T-helper 2 cell treated with Interferon-gamma antibody and Interleukin-4, amounts not matched to agents 5 μg/mL and 100 μg/mL, for 36 hours (primary cell): ENCODE measurements at places on chromosomes 7 and 10.

DNA sequence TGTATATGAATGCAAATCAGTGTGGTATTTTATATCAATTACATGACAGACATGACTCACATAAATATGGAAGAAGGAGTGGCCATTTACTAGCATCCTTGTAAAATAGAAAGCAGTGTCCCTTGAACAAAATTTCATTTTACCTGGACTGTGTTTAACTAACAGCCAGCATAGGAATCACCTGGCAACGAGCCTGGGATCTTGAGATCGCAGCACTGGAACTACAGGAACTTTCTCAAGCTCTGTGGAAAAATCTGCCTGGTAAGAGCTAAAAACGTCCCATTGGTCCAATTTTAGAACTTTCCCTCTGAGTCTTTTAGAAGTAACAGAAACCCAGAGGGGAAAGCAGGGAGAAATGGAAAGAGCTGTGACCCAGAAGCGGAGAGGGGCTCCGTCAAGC is 68.9 kb upstream of the AMPH start:
- no peaks in the 10 kb centered on the region for H3K27me3 ChIP-seq
- no peaks in the 10 kb centered on the region for H3K4me1 ChIP-seq
- no peak overlapping the region for H3K4me3 ChIP-seq
- H3K36me3 ChIP-seq: no peaks in the 10 kb centered on the region

GRCh38 chr7:148882841-148883265 is 1.2 kb downstream of the EZH2 start:
- H3K27ac ChIP-seq: peak overlapping the region; percentile 95
- H3K4me1 ChIP-seq: peaks cover 36% of the 10 kb centered on the region
- H3K4me3 ChIP-seq: peak overlapping the region; percentile 97
- no peak for DNase-seq
- H3K36me3 ChIP-seq: peaks cover 18% of the 10 kb centered on the region

DNA sequence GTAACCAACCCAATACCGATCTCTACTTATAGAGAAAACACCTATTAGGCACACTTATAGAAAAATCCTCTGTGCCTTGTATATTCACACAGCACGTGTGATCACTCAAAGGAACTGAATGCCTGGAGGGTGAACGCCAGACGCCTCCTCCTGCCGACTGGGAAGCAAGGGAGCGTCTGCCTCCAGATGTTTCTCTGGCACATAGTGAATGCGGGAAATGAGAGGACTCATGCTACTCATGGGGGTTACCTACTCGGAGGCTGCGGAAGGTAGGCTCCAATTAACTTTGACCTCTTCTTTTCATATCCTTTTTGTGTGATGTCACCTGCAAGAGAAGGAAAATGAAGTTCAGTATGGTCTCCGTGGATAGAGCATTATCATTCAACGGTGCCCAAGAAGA is 203.3 kb downstream of the DIP2C start:
- H3K36me3 ChIP-seq: peaks cover 2% of the 10 kb centered on the region
- no peak for DNase-seq
- peak overlapping the region; percentile 84 for H3K27ac ChIP-seq

DNA sequence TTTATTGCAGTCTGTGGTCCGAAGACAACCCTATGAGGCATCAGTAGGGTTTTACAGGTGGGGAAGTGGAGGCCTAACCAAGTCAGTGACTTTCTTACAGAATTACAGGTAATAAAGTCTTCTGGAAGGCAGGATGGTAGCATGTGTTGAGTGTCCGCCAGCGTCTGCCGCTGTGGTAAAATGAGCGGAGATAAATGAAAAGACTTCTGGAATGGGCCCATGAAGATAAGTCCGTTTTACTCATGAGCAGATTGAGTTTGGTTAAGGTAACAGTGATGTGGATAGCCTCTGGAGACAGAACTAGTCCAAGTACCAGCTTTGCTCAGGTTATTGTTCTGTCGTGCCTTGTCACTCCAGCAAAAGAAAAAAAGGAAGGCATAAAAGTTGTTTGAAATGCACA is 966 bp downstream of the FBH1 start:
- H3K27me3 ChIP-seq: no peaks in the 10 kb centered on the region
- no peak for DNase-seq
- H3K36me3 ChIP-seq: peaks cover 22% of the 10 kb centered on the region
- H3K4me3 ChIP-seq: peak overlapping the region; percentile 93
- H3K27ac ChIP-seq: peak overlapping the region; percentile 83

- H3K4me3 ChIP-seq: no peak overlapping the region
- H3K4me1 ChIP-seq: peaks cover 7% of the 10 kb centered on the region
- H3K27me3 ChIP-seq: peaks cover 33% of the 10 kb centered on the region
These were observed 117.9 kb upstream of the COL1A2 start for GRCh38 chr7:94276795-94277194.

DNA sequence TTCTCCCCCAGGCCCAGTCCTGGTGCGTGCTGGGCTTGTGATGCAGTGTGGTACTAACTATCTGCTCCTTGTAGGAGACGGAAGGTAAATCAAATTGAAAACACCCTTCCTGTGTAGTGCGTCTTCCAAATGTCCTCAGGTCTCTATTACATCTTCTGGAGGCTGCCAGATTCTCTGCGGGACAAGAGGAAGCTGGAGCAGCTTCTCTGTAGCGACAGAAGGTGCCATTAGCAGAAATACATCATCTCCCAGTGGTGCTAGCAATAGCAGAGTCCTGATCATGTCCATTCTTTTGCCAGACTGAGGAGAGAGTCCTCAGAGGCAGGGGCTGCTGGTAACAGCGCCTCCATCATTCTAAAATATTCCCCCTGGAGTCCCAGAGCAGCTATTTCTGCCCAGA is 675.2 kb downstream of the LRMDA start:
- H3K4me3 ChIP-seq: no peak overlapping the region
- H3K36me3 ChIP-seq: no peaks in the 10 kb centered on the region
- no peak for DNase-seq
- no peaks in the 10 kb centered on the region for H3K4me1 ChIP-seq
- H3K27ac ChIP-seq: no peak overlapping the region
- H3K27me3 ChIP-seq: no peaks in the 10 kb centered on the region

DNA sequence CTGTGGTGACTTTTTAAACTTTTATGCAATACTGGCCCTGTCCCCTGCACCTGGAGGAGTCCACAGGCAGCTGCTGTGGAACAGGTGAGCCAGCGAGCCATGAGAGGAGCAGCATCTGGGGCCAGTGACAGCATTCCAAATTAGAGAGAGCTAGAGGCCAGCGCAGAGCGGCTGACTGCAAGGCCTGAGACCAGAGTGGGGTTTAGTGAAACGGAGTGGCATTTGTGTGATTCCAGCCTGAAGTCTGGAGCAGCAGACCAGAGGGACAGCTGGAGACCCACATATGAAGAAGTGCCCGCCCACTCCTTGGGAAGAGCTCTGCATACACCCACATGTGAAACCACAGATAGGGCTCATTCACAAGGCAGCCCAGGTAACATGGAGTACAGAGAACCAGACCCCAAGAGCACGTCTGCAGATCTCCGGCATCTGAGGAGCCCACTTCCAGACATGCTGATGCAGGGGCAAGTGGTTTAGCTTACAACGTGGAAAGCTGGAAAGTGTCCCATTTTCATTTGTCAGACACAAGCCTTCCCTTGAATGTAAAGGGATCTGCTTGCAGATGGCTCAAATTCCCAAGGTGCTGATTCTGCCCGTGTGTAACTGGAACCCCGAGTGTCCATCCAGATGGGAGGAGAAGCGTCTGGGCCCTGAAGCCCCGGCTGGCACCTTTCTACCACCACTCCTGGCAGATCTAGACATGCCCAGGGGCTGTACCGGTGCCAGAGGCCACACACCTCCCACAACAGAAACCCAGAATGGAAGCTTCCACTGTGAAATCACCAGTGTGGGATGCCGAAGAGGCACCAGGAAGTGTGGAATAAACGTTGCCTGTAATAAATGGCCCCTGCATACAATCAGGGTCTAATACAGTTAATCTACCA is 256.0 kb upstream of the TCERG1L start:
- no peak overlapping the region for H3K27ac ChIP-seq
- no peak for DNase-seq
- H3K4me1 ChIP-seq: no peaks in the 10 kb centered on the region
- H3K36me3 ChIP-seq: no peaks in the 10 kb centered on the region
- no peaks in the 10 kb centered on the region for H3K27me3 ChIP-seq

GRCh38 chr10:126268013-126268920 is 120.0 kb downstream of the ADAM12 start:
- no peak for DNase-seq
- no peaks in the 10 kb centered on the region for H3K27me3 ChIP-seq
- H3K36me3 ChIP-seq: no peaks in the 10 kb centered on the region
- H3K4me1 ChIP-seq: no peaks in the 10 kb centered on the region

DNA sequence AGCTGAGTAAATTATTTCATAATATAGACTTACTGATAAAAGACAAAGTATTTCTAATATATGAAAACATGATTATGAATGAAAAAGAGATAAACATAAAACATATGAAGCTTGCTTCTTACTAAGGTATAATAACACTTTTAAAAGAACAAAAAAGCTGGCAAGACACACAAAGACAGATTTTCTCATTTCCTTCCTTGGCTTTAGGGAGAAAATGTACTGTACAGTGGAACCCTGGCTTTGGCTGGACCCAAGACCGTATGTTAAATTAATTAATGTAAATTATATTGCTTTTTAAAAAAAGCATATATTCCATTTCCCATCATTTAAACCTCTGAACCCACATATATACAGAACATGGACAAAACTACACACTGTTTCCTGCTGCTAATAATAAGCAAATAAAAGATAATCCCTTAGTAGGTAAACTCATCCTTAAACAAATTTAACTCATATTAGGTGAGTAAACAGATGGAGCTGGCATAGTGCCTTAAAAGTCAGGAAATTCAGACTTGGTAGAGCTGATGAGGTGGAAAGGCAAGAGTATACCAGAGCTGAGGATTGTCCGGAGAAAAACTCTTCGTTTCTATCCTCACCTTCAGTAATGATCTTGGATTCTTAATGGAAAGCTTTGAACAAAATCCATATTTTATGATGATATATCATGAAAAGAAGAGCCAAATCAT is 1016.4 kb upstream of the KCND2 start:
- H3K4me3 ChIP-seq: no peak overlapping the region
- H3K27ac ChIP-seq: no peak overlapping the region
- H3K27me3 ChIP-seq: no peaks in the 10 kb centered on the region
- no peaks in the 10 kb centered on the region for H3K36me3 ChIP-seq
- DNase-seq: no peak
- H3K4me1 ChIP-seq: no peaks in the 10 kb centered on the region

DNA sequence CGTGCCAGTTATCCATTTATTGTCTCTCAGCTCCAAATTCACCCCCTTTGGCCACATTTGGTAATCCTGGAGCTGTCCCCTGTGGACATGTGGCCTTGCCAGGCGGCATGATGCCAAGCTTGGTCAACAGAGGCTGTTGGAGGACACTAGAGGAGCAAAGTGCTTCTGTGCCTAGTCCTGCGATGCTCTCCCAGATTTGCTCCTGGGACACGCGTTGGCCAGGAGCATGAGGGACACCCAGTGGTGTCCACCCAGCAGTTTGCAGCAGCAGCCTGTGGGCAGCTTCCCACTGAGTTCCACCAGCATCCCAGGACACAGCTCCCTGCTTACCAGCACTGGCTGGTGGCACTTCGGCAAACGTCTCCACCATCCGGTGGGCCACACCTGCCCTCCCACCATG is 55.5 kb upstream of the STEAP1B start:
- no peak for DNase-seq
- H3K4me1 ChIP-seq: peaks cover 15% of the 10 kb centered on the region
- no peak overlapping the region for H3K27ac ChIP-seq
- no peaks in the 10 kb centered on the region for H3K36me3 ChIP-seq
- H3K27me3 ChIP-seq: peaks cover 60% of the 10 kb centered on the region

- H3K4me1 ChIP-seq: no peaks in the 10 kb centered on the region
- no peak overlapping the region for H3K27ac ChIP-seq
- H3K36me3 ChIP-seq: no peaks in the 10 kb centered on the region
- H3K27me3 ChIP-seq: no peaks in the 10 kb centered on the region
- DNase-seq: no peak
- H3K4me3 ChIP-seq: no peak overlapping the region
These were observed 9.6 kb downstream of the ETV1 start for GRCh38 chr7:13979671-13980435.

DNA sequence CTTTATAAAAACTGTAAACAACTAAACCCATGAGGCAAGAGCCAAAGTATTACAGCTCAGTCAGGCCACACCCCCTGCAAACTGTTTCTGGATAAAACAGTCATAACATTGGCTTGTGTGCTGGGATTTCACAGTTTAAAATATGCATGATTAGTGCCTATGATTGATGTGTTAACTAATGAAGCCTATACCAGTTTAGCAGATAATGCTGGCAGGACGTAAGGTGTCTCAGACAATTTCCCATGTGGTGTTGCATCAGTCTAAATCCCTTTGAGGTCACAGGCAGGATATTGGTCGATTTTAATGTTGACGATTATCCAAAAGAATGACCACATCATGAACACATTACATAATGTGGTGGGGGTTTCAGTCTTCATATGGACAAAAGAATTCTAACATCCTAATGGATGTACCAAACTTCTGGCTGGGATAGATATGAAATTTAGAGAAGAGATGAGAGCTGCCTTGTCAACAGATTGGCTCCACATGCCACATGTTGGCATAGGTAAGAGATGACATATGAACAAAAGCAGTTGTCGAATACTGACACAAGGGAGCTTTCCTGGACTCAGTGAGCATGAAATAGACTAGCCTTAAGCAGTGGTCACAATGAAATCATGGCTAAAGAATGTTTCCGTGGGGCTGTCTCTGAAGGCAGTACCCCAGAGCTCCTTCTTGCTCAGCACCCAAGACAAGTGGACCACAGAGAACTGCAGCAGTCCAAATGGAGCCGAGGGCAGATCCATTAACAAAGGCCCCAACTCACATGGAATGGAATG is 445.6 kb downstream of the GFRA1 start:
- no peak for DNase-seq
- H3K27me3 ChIP-seq: no peaks in the 10 kb centered on the region
- no peaks in the 10 kb centered on the region for H3K36me3 ChIP-seq
- no peak overlapping the region for H3K4me3 ChIP-seq
- no peaks in the 10 kb centered on the region for H3K4me1 ChIP-seq

DNA sequence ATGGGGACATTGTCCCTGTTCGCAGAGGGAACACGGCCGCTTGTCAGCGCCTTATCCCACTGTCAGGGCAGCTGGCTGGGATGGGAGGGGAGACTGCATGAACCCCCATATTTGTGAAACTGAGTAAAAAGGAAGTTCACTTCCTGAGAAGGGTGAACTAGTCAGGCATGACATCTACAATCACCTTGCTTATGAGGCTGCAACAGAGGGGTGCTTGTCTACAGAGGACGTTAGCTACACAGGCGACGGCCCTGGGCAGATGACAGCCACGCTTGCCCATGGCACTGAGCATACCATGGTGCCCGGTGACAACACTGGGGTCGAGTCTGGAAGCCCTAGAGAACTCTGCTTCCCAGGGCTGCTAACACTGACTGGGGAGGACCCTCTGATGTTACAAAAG is 46.0 kb upstream of the KDM7A start:
- H3K27ac ChIP-seq: peak overlapping the region; percentile 8
- DNase-seq: no peak
- H3K36me3 ChIP-seq: peaks cover 3% of the 10 kb centered on the region
- H3K4me3 ChIP-seq: peak overlapping the region; percentile 5
